ENCODE measurements at places on chromosomes 2 and 18. TPM values are rescaled to one million over a fixed set of nuclear protein-coding genes. Genes with fewer than 3 reads are reported as not detected.

The EVX2 gene
- not detected for total RNA-seq

The BBS5 gene
- total RNA-seq: 12.2 TPM

The GCG gene
- total RNA-seq: not detected

The ITGA4 gene
- 16.6 TPM for total RNA-seq

The PPM1G gene
- 41.3 TPM for total RNA-seq

The AGXT gene
- total RNA-seq: not detected

The FHOD3 gene
- total RNA-seq: 33.0 TPM

The CNOT11 gene
- total RNA-seq: 18.4 TPM

The MPP4 gene
- total RNA-seq: 0.51 TPM

The ACP1 gene
- 115 TPM for total RNA-seq

The CYTIP gene
- 1.7 TPM for total RNA-seq

The SCYGR4 gene
- total RNA-seq: not detected

The TRIM43B gene
- not detected for total RNA-seq

The FAM110C gene
- 3.7 TPM for total RNA-seq

The SLC40A1 gene
- total RNA-seq: 74.2 TPM

The SERPINB13 gene
- 17.5 TPM for total RNA-seq

The SERPINB12 gene
- total RNA-seq: 2.6 TPM
